ENCODE measurements at places on chromosomes 2 and 18.

DNA sequence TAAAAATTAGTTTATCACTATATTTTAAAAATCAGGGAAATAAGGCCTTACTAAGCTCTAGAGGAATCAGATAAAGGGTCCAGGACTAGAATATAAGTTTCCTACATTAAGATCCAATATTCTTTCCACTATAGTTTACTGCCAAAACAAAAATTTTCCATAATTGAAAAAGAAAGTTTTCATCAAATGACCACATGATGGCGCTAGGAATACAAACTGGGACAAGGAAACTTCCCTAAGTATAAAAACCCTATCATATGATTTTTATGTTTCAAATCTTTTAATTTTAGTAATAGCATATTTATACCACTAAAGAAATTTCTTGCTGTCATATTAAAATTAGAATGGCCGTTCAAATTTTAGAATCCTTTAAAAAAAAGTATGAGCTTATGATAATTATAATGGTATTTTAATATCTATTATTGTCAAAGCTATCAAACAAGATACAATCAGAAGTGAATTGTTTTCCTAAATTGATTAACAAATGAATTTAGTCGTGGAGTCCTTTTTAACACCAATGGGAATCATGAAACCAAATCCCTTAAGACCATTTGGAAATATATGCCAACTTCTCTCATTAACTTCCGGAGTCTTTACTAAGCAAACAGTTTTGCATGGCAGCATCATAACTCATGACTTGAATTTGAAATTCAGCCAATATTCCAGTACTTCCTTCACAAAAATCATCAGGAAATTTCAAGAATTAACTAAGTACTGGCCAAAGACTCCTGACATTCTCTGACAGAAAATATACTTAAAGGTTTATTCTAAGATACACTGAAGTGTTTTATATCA is 70.3 kb downstream of the SCN1A start:
- DNase-seq: no peak

DNA sequence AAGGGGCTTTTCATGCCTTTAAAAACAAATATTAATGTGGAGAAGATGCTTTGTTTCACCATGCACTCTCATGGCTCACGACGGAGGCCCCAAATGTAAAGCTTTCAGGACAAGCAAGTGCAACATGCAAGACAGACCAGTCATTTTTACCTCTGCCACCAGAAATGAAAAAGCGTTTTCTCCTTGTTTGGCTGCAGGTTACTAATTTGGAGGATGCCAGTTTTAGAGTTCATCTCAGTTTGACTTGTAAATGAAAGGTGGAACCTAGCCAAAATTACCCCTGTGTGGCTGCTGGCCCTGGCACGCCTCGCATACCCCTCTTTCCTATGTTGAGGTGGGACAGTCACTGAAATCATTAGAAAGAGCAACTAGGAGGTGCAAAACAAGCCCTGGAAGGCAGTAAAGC is 138.6 kb downstream of the BCL2 start:
- DNase-seq: no peak

DNA sequence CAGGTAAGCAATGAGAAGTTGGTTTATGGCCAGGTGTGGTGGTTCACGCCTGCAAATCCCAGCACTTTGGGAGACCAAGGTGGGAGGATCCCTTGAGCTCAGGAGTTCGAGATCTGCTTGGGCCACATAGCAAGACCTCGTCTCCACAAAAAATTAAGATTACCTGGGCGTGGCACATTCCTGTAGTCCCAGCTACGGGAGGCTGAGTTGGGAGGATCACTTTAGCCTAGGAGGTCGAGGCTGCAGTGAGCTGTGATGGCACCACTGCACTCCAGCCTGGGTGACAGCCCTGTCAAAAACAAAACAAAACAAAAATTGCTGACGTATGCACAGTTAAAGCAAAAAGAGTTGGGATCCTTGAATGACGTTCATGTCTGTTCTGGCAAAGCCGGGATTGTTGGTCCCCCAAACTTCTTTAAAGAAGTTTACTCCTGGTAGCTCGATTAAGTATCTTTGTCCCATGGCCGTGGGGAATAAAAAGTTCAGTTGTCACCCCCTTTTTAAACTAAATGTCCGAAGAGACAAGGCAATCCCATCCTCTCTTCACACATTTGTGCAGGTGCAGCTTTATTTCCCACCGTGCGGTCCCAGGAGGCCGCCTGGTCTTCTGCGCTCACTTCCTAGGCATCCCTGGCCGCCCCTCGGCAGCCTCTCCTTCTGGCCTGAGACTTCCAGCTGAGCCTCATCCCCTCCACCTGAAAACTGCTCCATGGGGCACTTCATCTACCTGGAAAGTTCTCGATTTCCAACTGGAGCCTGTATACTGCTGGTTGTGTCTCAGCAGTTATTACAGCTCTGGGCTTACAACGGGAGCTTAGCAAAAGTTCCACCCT is 762 bp upstream of the SPOPL start:
- no peak for DNase-seq

DNA sequence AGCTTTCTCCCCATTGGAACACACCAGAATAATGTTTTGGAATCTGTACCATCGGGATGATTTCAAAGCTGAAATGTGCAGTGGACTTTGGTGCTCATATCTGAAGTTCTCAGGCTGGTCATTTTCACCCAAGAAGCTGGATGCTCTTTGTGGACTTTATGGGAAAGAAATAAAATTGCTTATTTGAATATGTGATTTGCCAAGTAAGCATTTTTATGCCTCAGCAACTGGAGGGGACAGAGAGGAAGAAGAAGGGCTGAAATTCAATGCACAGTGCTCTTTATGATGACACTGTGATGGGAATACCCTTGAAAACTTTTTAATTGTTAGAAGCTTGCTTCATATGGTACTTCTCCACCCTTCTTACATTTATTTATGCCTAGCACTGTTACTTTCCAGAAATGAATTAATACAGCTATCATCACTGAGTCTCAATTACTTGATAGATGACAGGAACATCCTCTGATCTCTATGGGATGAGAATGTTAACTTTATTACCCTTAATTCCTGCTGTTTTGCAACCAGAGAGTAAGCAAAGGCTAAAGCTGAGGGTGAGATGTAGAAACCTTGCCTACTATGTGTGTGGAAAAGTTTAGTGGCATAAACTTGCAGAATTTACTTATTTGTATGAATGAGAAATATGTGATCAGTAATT is 23.6 kb downstream of the SETBP1 start:
- no peak for DNase-seq

DNA sequence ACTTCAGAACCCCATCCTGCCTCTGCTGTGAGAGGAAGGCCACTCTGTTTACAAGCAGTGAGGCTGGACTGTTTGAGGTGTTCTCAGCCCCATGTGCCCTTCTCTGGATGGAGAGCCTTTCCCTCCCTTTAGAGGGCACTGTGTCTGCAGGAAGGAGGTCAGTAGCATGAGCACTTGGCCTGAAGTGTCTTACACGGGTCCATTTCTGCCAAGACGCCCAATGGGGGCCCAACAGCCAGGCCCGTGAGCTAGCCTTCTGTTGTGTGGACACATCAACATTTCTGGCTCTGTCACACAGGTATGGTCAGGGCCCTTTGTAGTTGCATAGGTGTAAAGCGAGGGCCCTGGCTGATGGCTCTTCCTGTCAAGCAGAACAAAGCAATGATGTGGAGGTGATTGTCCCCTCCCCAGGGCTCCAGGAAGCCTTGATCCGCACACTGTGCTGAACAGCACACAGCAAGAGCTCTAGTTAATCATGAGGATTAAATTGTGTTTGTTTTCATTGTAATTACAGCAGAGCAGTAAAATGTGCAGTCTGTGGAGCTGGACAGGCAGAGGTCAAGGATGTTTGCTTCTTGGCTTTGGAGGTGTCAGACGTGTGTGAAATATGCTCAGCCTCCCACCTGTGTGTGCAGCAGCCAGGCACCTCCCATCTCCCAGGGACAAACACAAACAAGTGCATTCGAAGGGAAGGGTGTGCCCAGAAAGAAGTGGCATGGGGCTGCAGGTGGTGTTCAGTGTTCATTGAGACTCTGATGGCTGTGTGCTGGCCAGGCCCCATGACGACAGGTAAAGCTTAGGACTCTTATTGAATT is 132.1 kb downstream of the SH3RF3 start:
- DNase-seq: no peak

GRCh38 chr2:216352653-216353270 is 19.5 kb downstream of the MARCHF4 start:
- no peak for DNase-seq

GRCh38 chr2:236775511-236775910 is 205.9 kb downstream of the ACKR3 start:
- no peak for DNase-seq

- no peak for DNase-seq
These were observed 3.9 kb downstream of the SALL3 start for GRCh38 chr18:78983512-78983911.

DNA sequence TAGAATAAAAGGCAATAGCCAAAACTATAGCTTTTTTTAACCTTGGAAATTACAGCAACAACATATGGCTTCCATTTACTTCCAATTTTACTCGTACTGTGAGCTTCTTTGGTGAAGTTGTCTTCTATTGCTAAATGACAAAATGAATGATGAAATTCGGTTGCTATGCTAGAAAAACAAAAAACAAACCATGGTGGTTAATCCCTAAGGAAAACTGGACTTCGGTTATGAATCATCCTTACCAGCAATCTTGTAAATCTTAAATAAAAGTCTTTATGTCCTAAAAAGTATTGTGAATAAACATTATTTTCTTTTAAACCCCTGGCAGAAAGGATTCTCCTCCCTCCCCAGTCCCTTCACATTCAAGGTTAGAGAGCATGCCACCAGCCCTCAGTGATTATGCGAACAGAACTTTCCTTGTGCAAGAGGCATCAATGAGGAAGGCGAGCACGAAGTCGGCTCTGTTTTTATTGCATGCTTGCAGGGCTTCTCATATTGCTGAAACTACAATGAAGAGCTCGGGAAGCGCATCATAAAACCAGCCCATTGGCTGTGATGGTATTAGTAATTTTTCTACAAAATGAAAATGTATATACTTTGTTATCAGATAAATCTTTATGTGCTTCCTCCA is 62.9 kb downstream of the ZNF521 start:
- DNase-seq: no peak

- no peak for DNase-seq
These were observed 102.2 kb upstream of the XPO1 start for GRCh38 chr2:61640406-61640805.

All from activated T-cell treated with anti-CD3 and anti-CD28 coated beads for 48 hours (primary cell).